NCI-H2029 (cell line): ENCODE measurements at places on chromosomes 4 and X.

GRCh38 chr4:69025999-69026387 lies 70.3 kb upstream of the UGT2B7 start:
- DNase-seq: no peak

- no peak for DNase-seq
These were observed 29.9 kb downstream of the ARL13A start for GRCh38 chrX:100999451-100999850.

- no peak for DNase-seq
These were observed 18.0 kb downstream of the FAM9A start for GRCh38 chrX:8783097-8783713.

DNA sequence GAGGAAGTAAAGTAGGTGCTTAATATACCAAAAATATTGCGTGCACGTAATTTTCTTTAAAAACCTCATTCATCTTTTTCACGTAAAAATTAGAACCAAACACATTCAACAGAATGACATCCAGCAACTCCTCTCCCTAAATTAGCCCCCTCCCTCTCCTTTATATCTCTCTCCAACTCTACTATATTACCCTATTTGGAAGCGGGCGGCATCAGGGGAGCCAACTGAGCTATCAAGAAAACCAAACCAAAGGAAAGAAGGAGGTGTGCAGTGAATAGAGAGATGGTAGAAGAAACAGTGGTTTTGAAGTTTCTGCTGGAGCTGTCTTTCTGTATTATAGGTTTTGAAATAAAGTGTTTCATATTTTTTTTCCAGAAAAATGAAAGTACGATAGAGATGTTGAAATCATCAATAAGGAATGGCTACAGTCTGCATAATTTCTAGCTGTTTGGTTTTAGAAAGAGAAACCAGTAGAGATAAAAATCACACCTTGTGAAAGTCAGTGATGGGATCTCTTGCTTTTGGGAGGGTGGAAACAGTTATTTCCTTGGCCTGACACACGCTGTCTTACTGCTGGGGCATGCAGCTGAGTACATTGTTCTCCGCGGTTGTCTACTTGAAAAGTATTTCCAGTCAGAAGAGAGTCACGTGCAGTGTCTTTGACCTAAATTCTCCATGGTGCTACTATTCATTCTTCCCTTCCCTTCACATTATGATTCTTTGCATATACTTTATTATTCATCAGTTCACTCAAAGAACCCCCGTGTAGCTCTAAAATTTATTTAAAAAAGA lies 94.1 kb upstream of the WDR17 start:
- no peak for DNase-seq

- DNase-seq: no peak
These were observed 1254.6 kb downstream of the PCDH18 start for GRCh38 chr4:136277741-136278140.

GRCh38 chr4:35963383-35963782 lies 280.9 kb downstream of the ARAP2 start:
- no peak for DNase-seq

- DNase-seq: no peak
These were observed 47.5 kb downstream of the NKX6-1 start for GRCh38 chr4:84451546-84451945.

DNA sequence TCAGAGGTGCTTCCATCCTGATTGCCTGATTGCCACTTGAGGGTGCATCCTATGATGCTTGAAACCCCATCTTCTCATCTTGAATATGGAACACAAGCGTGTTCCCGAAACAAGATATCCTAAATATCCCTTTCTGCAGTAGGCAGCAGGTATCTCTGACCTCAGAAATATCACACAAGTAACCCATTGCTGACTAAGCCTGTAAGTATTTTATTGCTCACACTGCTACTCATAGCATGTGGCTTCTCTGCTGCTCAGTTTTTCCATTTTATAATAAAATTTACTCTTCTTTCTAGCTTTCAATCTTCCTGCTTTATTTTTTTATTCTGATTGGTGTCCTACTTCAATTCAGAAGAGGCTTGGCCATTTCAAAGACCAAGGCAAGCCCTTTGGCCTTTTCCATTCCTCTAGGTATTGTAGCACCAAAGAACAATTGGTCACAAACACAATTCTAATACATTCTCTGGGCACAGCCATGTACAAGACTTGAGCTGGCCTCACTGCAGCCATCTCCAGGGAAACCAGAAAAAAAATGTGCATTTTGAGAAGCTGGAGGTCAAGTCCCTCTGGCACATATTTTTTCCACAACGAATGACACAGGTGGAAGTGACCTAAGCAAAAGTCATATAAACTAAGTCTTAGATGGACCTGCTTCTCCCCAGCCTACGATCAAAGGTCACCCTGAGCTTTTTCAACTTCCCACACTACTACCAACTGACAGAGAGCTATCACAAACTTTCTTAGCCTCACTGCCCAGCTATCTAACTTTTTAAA lies 107.0 kb downstream of the OR13H1 start:
- no peak for DNase-seq

DNA sequence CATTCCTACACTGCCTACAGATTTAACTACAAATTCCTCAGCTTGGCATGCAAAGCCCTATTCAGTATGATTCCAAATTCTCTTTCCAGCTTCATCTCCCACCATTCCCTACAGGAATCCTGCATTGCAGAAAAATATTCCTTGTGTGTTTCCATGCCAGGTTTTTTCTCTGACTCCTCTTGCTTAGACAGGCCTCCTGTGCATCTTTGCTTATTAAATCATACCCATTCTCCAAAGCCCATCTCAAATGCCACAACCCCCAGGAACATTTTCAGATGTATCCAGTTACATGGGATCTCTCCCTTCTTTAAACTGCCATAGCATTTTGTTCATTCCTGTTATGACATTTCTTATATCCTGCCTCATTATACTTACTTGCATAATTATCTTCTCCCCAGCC lies 106.4 kb upstream of the GRIA3 start:
- DNase-seq: no peak

DNA sequence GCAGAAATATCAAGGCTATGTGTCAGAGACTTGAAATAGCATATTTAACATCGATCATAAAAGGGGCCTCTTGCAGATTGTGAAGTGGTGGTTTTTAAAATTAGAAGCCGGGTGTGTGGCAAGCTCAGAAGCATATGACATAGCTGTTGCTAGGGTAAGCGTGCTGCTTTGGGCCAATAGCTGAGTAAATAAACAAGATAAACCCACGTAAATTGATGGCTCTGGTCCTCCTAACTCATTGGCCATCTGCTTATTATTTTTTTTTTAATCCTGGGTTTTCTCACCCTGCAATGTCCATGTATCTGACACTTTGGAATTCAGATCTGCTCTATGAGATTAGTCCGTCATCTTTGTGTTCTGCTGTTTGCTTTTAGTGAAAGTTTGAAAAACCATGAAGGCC lies 32.6 kb upstream of the STOX2 start:
- no peak for DNase-seq

DNA sequence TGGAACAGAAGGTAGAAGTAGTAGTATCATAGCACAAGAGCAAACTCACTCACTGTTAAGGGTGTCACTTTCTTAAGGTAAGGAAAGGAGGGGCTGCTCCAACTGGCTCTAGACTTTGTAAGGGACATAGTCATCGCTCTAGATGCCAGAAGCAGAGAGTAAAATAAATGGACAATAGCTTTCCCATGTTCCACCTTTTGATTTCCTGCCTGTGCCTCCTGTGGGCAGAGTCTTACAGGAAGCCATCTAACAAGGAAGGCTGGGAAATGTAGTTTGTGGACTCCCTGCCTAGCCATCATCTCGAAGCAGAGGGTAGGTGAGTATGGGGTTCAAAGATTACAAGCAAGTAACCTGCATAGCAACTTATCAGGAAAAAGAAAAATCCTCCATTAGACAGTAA lies 1.7 kb upstream of the METTL14 start:
- no peak for DNase-seq

DNA sequence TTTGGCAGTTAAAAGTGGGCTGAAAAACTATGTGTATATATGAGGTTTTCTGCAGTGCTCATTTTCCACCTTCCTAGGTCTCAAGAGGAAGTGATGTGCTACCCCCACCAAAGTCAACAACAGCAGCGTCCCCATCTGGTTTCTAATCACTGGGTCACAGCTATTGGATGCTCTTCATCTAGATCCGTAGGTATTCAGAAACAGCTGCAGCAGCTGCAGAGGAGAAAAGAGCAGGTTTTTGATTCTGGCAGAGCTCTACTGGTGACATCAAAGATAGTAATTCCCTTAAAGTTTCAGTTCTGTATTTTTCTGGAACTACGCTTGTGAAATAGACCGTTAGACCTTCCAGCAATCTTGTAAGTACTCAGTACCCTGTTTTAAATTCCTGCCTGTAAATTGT lies 5.8 kb upstream of the GUCY2F start:
- DNase-seq: no peak
